Brain (organoid and tissue), 16 donors: ENCODE measurements at places on chromosomes 5 and 9. TPM values are rescaled to one million over a fixed set of nuclear protein-coding genes. Genes with fewer than 3 reads are reported as not detected.

DNA sequence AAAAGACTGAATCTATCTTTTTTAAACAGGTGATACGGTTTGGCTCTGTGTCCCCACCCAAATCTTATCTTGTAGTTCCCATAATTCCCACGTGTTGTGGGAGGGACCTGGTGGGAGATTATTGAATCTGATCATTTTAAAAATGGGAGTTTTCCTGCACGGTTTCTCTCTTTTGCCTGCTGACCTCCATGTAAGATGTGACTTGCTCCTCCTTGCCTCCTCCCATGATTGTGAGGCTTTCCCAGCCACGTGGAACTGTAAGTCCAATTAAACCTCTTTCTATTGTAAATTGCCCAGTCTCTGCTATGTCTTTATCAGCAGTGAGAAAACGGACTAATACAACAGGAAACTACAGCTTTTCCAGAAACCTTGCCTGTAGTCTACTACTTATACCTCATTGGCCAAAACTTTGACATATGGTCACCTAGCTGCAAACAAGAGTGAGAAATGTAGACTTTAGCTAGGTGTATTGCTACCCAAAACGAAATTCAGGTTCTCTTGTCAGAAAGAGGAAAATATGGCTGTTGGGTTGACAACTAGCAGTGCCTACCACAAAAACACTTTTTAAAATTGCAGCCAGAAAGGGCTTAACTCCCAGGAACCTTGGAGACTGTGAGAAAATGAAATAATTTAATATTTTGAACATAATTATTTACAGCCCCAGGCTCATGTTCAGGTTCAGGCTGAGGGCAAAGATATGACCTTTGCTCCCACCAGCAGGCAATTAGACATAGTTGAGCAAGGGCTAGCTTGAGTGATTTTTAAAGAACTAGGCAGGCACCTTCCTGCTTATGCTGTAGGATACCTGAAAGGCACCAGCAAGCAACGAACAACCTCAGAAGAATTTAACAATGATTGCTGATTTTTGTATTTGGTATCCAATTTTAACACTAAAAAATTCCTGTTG lies 7.4 kb upstream of the AGGF1 start:
- DNase-seq, result no peak

DNA sequence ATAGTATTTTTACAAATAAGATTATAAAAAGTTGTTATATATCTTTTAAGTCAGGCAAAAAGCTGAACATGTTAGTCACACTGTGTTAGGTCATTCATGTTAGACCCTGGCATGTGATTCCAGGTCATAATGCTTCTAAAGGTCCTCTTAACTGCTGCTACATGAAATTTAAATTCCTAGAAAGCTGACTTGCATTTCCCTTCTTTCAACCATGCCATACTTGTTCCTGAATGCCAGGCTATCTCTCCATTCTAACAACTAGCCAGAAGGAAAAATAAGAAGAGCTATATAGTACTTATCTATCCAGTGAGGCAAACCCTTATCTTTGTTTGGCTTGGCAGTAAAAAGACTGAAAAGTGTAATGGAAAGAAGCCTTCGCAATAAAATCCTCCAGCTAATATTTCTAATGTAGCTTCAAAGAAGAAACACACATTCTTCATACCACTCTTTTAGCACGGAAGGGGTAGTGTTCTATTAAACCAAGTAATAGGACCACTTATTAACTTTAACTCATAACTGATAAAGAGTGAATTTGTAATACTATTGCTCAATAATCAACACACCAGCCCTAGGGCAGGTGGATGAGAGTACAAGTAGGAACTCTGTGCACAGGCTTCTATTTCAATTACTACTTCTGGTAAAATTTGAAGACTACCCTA lies 310.2 kb downstream of the PDE4D start:
- no peak for DNase-seq

DNA sequence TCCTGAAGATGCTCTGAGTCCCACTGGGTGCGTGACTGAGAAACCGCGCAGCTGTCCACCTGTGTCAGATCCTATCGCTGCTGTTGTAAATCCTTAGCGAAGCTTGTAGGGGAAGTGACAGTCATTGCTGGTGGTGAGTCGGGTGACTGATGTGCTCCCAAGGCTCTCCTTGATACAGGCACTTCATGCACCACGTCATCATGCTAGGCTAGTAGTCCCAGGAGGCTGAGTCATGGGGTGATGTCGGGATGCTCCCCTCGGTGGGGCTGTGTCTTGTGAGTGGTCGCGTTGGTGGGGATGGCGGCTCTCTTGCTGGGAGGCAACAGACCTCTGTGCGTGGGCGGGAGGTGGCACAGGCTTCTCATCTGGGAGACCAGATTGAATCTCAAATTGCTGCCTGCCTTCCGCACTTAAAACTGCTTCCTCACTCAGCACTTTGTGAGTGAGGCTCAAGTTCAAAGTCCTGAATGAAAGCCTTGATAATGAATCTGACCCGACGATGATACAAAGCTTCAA lies 84.7 kb downstream of the CSNK1A1 start:
- no peak for DNase-seq

CTSV gene
- 19.0 TPM for polyA plus RNA-seq

ABO gene
- 0.12 TPM for polyA plus RNA-seq

SPATA31A3 gene
- polyA plus RNA-seq, result not detected

DNA sequence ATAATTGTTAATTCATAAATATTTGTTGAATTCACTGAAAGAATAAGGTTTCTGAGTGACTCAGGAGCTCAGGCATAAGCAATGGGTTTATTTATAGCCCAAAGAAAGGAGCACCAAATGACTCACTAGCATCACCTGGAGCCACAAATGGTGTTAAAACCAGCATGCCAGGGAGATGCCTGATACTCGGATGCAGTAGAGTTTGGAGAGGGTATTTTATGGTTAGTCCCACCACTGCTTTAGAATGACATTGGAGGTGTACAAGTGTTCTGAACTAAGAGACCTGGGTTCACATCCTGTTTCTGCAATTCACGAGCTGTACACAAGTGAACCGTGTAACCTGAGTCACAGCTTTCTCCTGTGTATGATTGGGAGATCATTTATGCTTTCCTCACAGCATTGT lies 25.2 kb downstream of the CCL28 start:
- no peak for DNase-seq

- DNase-seq, result no peak
Measured at GRCh38 chr5:77743181-77743580, 33.0 kb downstream of the TBCA start.

GRCh38 chr9:112836394-112836793 lies 54.3 kb downstream of the SLC46A2 start:
- DNase-seq, result no peak

GRCh38 chr5:172909931-172910502 lies 49.2 kb upstream of the RPL26L1 start:
- no peak for DNase-seq

DNA sequence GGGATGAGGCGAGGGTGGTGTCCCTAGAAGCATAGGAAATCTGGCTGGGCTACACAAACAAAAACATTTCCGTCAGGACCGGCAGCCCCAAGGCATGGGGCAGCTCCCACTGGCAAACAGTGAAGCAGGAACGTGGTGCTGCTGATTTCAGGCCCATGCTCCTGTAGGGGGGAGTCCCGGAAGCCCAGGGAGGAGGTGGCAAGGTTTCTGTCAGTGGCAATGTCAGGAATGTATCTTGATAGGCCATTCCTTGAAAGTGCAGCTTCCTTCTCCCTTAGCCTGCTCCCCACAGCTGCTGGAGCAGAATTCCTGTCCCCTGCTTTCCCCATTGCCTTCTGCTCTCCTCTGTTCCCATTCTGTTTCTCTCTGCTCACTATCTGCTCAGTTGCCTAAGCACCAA lies 42.4 kb downstream of the MRRF start:
- DNase-seq, result no peak

- peak; percentile 90 for DNase-seq
Measured at GRCh38 chr9:123033352-123033751, at the start of gene GPR21. Gene GPR21 (plus strand): TSS chr9:123033667. CDS start chr9:123034567, 900 bp downstream.

- no peak for DNase-seq
Measured at GRCh38 chr5:127079994-127080491, 6.7 kb upstream of the C5orf63 start.

DNA sequence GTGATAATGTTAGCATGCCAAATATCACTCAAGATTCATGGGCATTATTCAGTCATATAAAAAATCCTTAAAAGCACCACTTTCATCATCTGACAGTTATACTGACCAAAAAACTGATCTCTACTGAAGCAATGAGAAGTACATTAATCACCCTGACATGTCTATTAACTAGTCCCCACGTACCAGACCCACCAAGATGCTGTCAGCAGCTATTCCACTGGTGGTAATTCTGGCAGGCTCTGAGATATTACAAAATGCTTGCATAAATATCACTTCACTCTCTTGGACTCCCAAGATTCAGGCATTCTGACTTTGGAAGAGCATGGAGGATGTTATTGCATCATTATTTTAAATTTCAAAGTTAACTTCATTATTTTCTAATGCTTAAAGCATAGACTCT lies 717.0 kb downstream of the DNAH5 start:
- no peak for DNase-seq

SPATA6L gene
- polyA plus RNA-seq, result 1.0 TPM

GRCh38 chr5:120122703-120123102 lies 341.4 kb upstream of the PRR16 start:
- DNase-seq, result peak; percentile 37

NME5 gene
- polyA plus RNA-seq, result 5.1 TPM

GRCh38 chr9:91494751-91495150 lies 71.1 kb upstream of the NFIL3 start:
- no peak for DNase-seq

- DNase-seq, result no peak
Measured at GRCh38 chr9:78351816-78352215, 54.9 kb downstream of the PSAT1 start.

GRCh38 chr9:80644044-80644443 lies 1045.3 kb downstream of the TLE1 start:
- no peak for DNase-seq

IL5 gene
- not detected for polyA plus RNA-seq

DNA sequence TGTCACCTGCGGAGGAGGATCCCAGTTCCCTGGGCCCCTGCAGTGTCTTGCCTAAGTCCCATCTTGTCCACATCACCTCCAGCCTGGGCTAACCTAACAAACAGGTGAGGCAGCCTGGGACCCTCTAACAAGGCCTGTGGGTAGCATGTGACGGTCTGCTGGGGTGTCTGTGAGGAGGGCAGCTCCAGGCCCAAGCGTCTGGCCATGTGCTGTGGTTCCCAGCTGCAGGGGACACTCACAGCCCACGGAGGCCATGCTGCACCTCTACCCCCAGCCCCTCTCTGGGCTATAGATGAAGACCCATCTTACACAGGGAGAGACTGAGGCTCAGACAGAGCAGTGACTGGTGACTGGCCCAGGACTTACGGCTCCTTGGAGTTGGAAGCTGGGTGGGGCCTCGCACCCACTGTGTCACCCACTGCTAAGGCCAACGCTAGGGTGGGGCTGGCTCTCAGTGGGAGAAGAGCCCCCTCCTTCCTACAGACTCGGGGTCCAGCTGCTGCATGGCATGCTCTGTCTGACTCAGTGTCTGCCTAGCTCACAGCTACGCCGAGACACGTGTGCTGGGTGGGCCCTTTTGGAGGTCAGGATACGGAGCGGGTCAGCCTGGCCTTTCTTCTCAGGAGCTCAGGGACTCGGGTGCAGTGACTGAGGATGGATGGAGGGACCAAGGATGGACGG lies 40.8 kb upstream of the RNF130 start:
- DNase-seq, result no peak

DNA sequence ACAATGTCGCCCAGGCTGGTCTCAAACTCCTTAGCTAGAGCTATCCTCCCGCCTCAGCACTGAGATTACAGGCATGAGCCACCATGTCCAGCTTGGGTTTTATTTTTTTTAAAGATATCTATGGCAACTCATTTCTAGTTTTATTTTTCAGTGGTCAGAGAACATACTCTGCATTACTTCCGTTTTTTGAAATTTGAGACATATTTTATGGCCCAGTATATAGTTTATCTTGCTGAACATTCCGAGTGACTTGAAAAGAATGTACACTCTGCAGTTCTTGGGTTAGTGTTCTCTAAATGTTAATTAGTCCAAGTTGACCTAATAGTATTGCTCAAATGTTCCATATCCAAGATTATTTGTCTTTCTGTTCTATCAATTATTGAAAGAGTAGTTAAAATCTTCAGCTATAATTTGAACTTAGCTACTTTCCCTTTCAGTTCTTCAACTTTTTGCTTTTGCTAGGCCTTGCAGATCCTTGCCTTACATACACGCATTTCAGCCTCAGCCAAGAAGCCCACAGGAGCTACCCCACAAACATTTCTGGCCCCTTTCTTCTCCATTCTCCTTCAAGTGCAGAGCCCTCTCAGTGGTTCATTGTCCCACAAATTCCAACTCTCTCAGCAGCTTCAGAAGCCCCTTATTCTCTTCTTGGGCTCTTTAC lies 22.3 kb upstream of the SNAPC3 start:
- no peak for DNase-seq

DNA sequence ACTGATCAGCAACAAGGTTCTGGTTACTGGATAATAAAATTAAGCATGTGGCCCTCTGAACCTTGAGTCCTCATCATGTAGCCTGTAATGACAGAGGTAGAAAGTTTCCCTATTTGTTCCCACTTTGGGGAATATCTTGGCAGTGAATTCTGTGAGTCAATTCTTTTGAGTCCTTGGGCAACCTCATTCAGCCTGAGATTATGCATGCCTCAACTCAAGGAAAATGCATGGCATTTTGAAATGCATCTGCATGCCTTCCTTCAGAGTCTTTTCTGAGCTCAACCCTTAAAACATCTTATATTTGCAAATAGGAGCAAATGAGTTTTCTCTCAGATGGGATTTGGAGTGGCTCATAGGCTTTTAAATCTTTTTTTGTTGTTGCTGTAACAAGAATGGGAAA lies 218.1 kb upstream of the CD180 start:
- DNase-seq, result no peak

DNA sequence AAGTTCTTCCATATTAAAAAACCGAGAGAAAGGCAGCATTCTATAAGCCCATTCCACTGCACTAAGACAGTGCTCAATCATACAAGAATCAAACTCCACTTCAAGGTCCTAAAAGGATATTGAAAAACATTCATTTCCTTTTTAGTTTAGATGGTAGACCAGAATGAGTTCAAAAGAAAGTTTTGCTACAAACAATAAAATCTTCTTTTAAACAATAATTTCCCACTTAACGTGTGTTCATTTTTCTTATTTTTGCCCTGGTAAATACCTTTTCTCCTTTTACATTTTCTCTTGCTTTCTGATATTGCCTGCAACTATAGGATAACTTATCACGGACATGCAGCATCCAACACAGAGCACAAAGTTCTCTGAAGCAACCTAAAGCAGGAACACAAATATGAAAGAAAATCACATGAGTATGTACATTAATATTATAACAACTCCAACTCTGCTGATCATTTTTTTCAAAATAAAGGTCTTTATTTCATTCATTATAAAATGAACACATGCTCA lies 61.7 kb downstream of the CPLANE1 start:
- no peak for DNase-seq
